ENCODE measurements at places on chromosomes 16 and 17. TPM values are rescaled to one million over a fixed set of nuclear protein-coding genes. Genes with fewer than 3 reads are reported as not detected.
A peak's percentile ranks its signal among the peaks of the same experiment; 100 is the strongest.

The SLC5A10 gene
- total RNA-seq, result not detected

The CDH15 gene
- not detected for total RNA-seq

The C17orf78 gene
- not detected for total RNA-seq

The CRHR1 gene
- total RNA-seq, result not detected

The CTF1 gene
- 0.60 TPM for total RNA-seq

- H3K4me1 ChIP-seq, result peaks cover 7% of the 10 kb centered on the region
- H3K27me3 ChIP-seq, result no peaks in the 10 kb centered on the region
- H3K36me3 ChIP-seq, result no peaks in the 10 kb centered on the region
- no peak for DNase-seq
- no peak overlapping the region for H3K4me3 ChIP-seq
Observed at GRCh38 chr17:228951-229708, 47.7 kb upstream of the DOC2B start.

GRCh38 chr17:31690151-31690551 lies 168.9 kb downstream of the COPRS start:
- DNase-seq, result no peak
- no peaks in the 10 kb centered on the region for H3K36me3 ChIP-seq
- H3K4me1 ChIP-seq, result no peaks in the 10 kb centered on the region
- no peaks in the 10 kb centered on the region for H3K27me3 ChIP-seq
- H3K27ac ChIP-seq, result no peak overlapping the region

DNA sequence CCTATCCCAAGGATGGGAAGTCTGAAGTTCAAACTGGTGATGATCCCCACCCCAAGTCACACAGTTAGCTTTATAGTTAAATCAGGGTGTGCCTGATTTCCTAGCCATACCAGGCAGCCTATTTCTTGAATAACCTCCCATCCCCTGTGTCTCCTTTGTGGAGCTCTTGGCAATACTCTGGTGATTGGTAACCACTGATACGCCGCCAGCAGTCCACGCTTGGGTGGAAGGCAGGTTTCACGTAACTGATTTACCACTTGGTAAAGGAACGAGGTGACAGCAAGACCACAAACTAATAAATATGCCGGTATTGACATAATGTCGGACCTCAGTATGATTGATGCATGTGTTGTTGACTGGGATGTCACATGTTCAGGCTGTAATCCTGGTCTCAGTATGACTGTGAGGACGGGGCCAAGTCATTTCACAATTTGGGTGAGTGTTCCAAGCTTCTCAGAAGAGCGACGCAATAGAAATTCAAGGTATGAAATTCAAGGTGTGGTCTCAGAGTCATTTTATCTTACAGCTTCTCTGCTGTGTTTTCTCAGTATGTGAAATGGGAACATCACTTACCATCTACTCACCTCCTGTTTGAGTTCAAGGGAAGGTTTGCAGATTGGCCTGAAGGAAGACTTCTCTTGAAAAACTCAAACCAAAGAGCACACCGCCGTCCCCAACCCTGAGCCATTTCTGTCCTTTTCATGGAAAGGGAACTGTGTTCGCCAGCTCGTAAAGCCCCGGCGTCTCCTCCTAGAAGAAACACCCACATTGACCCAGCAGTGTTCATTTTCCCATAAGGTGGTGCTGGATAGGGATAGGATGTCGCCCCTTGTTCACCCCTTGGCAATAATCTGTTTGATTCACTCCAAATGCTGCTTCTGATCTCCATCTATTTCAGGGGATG lies 678.9 kb downstream of the WWOX start:
- H3K36me3 ChIP-seq, result no peaks in the 10 kb centered on the region
- no peak overlapping the region for H3K4me3 ChIP-seq
- H3K27me3 ChIP-seq, result no peaks in the 10 kb centered on the region
- DNase-seq, result no peak
- H3K27ac ChIP-seq, result no peak overlapping the region
- H3K4me1 ChIP-seq, result no peaks in the 10 kb centered on the region

DNA sequence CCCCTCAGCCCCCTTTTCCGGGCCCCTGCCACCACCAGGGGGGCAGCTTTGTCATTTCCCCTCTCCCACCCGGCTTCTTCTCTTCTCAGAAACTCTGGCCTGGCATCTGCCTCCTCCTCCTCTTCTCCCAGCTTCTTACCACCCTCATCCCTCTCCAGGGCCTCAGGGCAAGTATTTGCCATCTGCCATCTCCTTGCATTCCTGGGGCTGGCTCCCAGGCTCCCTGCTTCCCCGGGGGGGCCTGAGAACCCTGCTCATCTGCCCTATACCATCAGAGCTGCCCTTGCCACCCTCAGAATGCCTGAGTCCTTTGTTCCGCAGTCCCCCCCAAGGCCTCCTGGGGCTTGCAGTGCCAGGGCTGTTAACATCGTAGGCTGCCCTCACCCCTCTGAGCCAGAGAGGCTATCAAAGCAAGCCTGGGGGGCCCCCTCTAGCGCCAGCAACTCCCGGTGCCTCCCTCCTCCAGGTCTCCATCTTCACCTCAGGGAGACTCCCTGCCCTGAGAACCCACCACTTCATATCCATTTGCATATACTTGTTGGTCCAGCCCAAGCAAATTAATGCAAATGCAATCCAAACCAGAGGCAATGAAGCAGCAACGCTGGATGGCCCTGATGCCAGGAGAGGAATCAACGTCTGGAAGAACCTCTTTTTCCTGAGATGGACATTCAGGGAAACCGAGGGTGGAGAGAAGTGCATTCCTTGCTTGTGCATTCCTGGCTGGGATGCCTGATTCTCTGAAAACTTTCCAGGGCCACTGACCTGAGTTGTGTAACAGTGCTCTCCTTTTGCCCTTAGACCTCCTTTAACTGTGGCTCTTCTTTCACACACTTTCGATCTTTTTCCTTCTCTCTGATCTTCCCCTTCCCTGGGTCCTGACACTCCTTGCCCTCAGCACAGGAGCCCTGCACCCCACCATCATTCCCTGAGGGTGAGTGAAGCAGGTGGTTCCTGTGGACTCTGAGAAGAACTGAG lies 20.7 kb upstream of the SP2 start:
- no peaks in the 10 kb centered on the region for H3K36me3 ChIP-seq
- no peak for DNase-seq
- no peak overlapping the region for H3K27ac ChIP-seq
- H3K4me3 ChIP-seq, result no peak overlapping the region

DNA sequence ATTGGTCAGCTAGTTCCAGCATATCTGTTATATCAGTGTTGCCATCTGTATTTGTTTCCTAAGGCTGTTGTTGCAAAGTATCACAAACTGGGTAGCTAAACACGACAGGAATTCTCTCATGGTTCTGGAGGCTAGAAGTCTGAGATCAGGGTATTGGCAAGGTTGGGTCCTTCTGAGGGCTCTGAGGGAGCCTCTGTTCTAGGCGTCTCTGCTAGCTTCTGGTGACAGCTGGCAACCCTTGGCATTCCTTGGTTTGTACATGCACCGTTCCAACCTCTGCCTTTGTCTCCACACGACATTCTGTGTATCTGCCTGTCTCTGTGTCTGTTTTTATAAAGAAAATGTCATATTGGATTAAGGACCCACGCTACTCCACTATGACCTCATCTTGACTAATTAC lies 219.9 kb upstream of the NLRP1 start:
- H3K4me1 ChIP-seq, result no peaks in the 10 kb centered on the region
- no peaks in the 10 kb centered on the region for H3K27me3 ChIP-seq

DNA sequence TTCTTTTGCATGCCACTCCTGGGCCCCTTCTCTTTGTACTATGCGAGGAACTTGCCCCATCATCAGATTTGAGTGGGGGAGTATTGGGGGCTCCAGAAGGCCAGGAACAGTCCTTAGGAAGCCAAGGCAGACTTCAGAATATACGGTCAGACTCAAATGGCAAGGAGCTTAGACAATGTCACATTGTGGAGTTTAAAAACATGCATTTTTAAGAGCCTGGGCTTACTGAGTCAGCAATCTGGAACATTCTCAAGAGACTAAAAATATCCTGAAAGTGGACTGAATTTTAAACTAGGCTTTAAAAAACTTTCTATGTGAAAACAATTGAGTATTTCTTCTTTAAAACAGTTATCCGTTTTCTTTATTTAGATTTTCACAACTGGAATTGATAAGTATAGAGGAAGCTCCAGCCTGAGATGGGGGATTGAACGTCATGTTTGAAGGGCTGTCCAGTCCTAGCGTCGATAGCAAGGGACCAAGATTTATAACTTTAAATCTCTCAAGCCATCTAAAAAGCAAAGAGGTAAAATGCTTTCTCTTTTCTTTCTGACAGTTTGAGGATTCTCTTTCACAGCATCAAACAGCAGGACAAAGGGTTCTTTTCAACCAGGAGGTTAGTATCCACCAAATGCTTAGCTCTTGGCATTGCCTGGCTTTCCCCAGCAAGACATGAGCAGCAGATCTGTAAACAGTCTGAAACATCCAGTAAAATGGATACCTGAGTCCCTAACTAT lies 45.8 kb upstream of the CDRT4 start:
- no peaks in the 10 kb centered on the region for H3K27me3 ChIP-seq
- H3K27ac ChIP-seq, result no peak overlapping the region
- no peak for DNase-seq
- peaks cover 11% of the 10 kb centered on the region for H3K36me3 ChIP-seq

- DNase-seq, result no peak
- H3K4me3 ChIP-seq, result no peak overlapping the region
- peaks cover 18% of the 10 kb centered on the region for H3K4me1 ChIP-seq
- H3K36me3 ChIP-seq, result no peaks in the 10 kb centered on the region
- peaks cover 28% of the 10 kb centered on the region for H3K27me3 ChIP-seq
Observed at GRCh38 chr17:42421507-42422338, 1.3 kb downstream of the CAVIN1 start.

DNA sequence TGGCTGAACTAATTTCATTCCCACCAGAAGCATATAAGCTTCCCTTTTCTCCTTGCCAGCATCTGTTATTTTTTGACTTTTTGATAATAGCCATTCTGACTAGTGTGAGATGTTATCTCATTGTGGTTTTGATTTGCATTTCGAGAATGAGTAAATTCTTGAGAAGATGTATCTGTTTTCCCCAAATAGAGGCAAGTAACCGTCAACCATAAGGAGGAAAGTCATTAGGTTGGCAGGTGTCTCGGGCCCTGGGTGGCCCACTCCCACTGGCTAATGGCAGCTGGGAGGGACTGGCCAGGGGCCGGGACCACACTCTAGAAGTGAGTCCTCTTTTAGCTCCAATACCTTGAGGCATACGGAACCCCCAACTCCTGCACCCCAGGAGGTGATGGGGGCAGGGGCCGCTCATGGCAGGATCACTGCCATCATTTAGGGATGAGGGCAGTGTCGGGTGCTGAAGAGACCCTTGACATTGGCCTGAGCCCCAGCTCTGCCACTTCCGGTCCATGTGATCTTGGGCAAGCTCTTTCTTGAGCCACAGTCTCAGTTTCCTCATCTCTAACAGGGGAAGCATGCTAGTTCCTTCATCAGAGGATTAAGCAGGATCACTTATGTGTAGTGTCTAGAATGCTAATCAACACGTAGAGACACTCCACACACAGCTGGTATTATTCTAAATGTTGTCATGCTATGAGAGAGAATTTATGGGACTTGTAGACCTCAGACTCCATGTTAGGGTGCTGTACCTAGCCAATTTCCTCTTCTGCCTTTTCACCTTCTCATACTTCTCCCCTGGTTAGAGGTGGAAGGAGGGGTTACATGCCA lies 44.3 kb downstream of the RGS9 start:
- peak; percentile 26 for DNase-seq
- peaks cover 48% of the 10 kb centered on the region for H3K4me1 ChIP-seq
- H3K27me3 ChIP-seq, result no peaks in the 10 kb centered on the region

DNA sequence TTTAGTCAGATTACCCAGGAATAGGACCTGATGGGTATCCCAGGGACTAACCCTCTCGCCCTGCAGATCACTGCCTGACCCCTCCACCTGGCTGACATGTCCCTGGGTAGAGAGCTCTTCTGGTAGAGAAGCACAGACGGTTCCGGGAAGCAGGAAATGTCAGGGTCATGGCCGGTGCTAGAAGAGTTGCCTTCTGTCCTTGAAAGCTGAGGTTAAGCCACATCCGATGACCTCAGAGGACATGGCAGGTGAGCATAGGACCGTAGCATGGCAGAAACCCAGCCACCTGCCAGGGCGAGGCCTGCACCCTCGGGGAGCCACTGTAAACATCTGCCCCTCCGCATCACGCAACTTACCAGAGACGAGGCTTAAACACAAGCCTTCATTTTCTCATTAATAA lies 483.7 kb downstream of the SOX9 start:
- H3K27ac ChIP-seq, result no peak overlapping the region
- no peak for DNase-seq
- no peak overlapping the region for H3K4me3 ChIP-seq
- H3K36me3 ChIP-seq, result no peaks in the 10 kb centered on the region
- H3K27me3 ChIP-seq, result no peaks in the 10 kb centered on the region

DNA sequence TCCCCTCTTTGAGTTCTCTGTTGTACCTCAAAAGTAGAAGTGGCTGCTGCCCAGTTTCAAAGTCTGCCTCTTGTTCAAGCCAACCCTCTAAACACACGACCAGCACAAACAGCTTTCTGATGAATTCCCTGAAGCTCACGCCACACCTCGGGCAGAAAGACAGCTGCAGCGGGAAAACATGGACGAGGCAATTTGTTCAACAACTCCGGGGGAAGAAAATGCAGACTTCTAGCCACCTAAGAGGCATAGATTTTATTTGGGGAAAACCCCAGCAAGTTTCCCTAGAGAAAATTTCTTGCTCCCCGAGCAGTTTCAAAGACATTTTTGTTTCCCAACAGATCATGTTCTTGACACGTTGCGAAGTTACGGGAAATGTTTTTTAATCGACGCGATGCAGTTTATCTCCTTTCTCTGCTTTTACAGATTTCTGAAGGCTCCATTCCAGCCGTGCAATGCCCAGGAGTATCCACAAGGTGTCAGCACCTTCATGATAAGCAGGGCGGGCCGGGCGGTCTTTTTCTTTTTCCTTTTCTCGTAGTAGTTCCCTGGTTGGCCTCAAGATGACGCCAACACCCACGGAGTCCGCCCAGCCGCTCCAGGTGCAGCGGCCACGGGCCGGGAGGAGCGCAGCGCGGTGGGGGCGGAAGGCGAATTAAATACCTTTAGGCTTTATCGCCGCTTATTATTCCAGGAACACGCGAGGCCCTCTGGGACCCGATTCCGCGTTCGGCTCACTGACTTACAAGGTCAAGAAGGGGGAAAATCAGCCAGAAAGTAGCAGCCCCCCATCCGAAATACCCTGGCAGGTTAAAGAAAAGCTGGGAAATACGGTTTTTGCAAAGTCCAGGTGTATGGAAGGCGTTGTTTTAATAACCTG lies 2.9 kb upstream of the FOXC2 start:
- peaks cover 12% of the 10 kb centered on the region for H3K4me1 ChIP-seq
- DNase-seq, result peak; percentile 92
- no peak overlapping the region for H3K4me3 ChIP-seq
- no peaks in the 10 kb centered on the region for H3K36me3 ChIP-seq
- H3K27ac ChIP-seq, result no peak overlapping the region
- peaks cover 33% of the 10 kb centered on the region for H3K27me3 ChIP-seq

DNA sequence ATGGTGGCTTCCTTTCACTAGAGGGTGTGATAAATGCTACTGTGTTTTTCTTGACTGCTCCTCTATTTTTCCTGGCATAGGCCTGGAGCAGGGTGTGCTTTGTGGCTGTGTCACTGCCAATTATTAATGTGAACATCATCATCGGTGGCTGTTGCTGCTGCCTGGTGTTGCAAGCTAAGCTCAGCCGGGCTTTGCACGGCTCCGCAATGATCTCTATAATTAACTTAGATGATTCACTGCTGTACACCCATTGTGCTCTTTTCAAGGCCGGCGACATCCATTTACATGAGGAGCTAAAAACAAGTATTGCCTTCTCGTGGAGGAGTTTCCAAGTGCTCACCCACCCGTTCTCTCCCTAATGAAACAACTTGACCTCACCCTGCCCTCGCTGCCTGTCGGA lies 160.1 kb upstream of the IRX3 start:
- no peak overlapping the region for H3K27ac ChIP-seq
- H3K36me3 ChIP-seq, result no peaks in the 10 kb centered on the region
- H3K27me3 ChIP-seq, result no peaks in the 10 kb centered on the region
- no peak for DNase-seq
- no peaks in the 10 kb centered on the region for H3K4me1 ChIP-seq

- H3K27me3 ChIP-seq, result no peaks in the 10 kb centered on the region
- H3K27ac ChIP-seq, result no peak overlapping the region
- peaks cover 7% of the 10 kb centered on the region for H3K4me1 ChIP-seq
- DNase-seq, result no peak
Observed at GRCh38 chr16:83998091-83998490, 30.0 kb downstream of the NECAB2 start.
